ENCODE measurements at places on chromosomes 1 and 21.
A peak's percentile ranks its signal among the peaks of the same experiment; 100 is the strongest.

- DNase-seq = no peak
Observed at GRCh38 chr1:233252441-233252840, 43.1 kb downstream of the PCNX2 start.

- no peak for DNase-seq
Observed at GRCh38 chr1:44678120-44678519, 3.6 kb downstream of the ARMH1 start.

DNA sequence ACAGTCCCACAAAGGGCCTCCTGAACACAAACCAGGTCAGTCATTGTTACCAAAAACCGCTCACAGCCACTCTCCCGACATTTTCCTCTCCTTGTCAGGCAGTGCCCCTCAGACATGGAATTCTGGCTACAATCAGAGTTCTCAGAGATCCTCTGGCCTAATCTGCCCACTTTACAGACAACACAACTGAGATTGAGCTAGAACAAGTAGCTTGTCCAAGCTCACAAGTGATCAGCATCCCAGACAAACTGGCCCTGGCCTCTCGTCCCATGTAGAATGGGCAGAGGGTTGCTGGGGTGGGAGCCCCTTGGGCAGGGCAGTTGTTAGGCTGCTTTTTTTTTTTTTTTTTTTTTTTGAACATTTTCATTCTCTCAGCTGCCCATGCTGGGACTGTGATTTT lies 57.2 kb downstream of the KCNN3 start:
- no peak for DNase-seq

GRCh38 chr1:156927215-156928042 lies 7.0 kb downstream of the LRRC71 start:
- DNase-seq = peak; percentile 40

- DNase-seq = no peak
Observed at GRCh38 chr1:187787736-187788135, 959.0 kb downstream of the PLA2G4A start.
